COR-L47 (cell line): ENCODE measurements at places on chromosomes 11 and 22.

DNA sequence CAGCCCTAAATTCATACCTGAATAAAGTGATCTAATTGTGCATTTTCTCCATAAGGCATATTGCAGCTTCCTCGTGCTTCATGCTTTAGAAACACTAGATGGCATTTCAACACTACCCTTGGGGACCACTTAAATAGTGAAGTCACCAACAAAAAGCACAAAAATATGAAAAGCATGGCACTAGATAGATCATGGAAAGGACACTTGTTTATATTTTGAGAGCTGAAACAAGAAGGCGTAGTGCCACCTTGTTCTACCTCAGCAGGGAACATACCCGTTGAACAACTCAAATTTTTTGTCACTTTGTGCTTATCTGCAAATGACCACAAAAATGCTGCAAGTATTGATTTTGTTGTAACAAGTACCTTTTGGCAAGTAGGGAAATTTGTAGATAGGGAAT lies 8.6 kb downstream of the TBCEL start:
- DNase-seq = peak; percentile 6

DNA sequence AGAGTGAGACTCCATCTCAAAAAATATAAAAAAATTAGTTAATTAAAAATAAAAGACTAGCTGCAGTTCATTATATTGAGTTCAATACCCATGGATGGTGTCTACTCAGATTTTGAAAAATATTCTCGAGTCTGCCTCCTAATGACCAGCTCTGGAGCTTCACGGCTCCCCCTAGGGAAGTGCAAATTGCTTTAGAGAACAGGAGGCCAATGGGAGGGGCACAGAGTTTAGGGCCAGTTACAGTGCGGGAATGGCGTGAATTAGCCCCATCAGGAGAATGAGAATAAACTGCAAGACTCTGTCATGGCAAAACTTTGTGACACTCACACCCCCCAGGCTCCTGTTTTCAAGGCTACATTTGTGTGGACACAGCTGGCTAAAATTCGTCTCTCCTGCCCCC lies 4.6 kb downstream of the FGF4 start:
- no peak for DNase-seq

DNA sequence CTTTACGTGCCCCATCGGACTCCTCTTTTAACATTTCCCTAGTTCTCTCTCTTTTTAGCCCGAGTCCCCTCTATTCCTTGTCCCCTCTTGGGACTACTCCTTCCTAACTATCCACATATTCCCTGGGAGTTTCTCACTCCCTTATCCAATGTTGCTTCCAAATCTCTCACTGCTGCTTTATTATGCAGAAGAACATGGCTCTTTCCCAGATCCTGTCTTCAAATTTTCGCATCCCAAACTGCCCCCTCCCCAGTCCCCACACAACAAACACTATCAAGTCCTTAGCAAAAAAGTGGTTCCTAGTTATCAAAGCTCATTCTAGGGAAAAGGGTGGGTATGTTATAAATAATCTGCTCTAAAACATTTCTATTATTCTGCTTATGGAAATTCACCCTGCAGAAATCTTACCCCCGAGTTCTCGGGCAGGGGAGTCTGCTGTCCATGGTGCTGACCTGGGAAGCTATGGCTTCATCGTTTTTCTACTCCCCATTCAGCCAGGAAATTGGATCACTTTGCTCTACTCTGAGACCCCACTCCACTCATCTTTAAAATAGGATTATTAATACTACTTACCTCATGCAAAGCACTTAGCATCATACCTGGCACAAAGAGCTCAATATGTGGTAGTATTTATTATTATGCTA lies 393.5 kb downstream of the BUD13 start:
- no peak for DNase-seq

DNA sequence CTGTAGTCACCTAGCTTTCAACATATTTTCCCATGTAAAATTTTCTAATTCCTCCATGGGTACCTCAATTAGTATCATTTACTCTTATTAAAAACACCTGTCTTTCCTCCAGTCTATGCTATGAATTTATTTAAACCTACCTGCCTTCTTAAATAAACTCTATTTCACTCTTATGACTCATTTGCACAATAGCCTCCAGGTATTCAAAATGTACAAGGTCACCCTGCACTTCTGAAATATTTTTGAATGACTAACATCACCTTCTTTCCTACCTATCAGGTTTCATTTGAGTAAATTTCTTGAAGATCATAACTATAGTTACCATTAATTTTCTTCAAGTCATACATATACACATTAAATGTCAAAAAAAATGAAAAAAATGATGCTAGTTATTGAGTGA lies 939.7 kb downstream of the DLG2 start:
- no peak for DNase-seq

DNA sequence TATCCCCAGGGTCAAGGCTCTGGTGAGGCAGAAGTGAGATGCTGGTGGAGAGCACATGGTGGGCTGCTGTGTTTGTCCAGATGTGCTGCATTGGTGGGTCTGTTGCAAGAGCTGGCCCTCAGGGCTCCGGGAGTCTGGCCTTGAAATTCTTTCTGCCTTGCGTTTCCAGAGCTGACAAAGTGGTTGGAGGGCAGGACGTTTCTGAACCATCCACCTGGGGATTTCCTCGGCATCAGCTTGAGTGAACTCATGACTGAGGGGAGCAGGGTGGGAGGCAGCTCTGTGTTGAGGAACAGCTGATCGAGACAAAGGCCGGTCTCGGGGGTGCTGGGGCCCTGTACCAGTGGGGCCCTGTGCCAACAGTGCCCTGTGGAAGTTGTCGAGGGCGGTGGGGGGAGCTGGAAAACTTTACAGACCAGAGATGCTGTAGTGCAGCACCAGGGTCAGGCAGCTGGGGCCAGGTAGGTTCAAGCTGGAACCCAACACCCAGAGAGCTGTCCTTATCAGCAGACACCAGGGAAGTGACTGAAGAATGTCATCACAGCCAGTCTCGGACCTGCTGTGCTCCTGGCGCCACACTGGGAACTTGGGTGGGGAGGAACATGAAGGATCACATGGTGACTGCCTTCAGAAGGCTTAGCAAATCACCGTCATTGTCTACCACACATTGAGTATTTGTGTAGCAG lies 4.9 kb downstream of the TSKU start:
- no peak for DNase-seq

DNA sequence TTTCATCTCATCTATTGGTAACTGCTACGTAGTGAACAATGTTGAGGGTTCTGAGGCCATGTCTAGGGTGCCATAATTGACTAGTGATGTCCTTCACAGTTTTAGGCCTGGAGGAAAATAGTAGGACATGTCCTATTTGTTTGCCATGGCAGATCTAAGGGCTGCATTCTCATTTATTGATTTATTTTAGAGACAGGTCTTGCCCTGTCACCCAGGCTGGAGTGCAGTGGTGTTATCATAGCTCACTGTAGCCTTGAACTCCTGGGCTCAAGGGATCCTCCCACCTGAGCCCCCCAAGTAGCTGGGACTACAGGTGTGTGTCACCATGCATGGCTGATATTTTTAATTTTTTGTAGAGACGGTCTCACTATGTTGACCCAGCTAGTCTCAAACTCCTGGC lies 5.2 kb downstream of the CEP164 start:
- DNase-seq = no peak

GRCh38 chr22:23520863-23521440 lies 59.1 kb downstream of the IGLL1 start:
- DNase-seq = peak; percentile 53

DNA sequence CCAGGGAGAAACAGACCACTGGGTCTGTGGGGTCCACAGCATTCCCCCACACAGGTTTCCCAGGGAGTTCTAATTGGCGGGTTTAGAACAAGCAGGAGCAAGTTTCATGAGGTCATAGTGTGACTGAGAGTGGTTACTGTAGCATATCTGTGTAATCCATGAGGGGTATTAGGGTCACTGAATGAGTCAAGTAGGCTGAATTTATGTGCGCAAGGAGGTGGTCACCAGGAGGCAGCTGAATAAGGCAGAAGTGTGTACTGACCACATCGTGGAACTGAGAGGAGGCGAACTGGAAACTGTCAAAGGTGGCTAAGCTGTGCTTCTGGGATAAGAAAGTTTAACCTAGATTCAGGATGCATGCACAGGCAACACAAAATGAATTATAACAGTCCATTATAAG lies 876.0 kb downstream of the METTL15 start:
- no peak for DNase-seq

- peak; percentile 39 for DNase-seq
Measured at GRCh38 chr11:77819921-77820564, 479 bp downstream of the RSF1 start.

GRCh38 chr22:36606114-36606513 lies 77.1 kb upstream of the EIF3D start:
- DNase-seq = no peak

- DNase-seq = no peak
Measured at GRCh38 chr22:32021716-32022115, 21.3 kb upstream of the SLC5A1 start.

DNA sequence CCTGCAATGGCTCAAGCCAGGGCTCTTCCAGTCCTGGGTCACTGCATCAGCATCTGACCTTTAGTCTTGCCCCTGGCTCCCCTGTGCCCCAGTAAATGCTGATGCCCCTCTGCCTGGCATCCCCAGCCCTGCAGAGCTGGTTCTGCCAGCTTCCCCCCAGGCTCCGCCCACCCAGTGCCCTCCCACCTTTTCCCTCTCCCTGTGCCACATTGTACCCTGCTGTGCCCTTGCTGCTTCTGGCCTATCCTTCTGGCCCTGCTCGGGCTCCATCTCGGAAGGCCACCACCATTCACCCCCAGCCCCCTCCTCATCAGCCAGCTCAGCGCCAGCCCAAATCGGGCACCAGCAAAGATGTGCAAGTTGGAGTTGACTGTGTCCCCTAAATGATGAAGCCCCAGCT lies 7.4 kb downstream of the CAPN5 start:
- no peak for DNase-seq

DNA sequence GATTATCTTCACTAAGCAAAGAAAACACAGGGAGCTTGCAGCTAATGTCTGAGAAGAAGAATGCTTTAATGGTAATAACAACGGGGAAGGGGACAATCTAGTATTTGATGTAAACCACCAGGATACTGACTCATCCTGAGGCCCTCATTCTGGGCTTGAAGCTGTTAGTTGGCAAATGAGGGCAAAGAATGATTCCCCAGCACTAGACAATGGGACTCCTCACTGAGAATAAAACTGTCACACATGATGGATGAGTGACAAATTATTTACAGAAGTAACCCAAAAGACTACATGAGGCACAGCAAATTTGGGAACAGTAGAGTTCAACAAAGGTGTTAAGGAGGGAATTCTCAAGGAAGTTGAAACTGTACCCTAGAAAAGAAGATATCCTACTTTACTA lies 76.3 kb downstream of the FAM168A start:
- peak; percentile 33 for DNase-seq

DNA sequence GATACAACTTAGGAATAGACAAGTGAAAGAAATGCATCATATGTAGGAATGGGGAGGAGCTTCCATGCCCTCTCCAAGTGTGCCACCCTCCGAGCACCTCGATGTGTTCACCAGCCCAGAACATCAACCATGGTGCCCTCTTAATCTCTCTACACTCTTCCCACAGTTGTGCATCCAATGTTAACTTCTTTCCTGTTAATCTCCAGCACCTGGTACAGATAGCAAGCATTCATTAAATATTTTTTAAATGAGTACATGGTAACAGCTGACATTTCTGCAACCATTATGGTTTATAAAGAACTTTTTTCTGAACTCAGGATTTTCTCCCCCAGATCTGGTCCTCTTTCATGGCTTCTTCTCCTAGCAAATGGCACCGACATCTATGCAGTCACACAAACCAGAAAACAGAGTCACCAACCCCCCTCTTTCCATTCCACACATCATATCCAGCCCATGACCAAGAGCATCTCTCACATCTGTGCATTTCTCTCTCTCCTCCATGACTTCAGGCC lies 118.1 kb upstream of the CLPB start:
- DNase-seq = no peak

DNA sequence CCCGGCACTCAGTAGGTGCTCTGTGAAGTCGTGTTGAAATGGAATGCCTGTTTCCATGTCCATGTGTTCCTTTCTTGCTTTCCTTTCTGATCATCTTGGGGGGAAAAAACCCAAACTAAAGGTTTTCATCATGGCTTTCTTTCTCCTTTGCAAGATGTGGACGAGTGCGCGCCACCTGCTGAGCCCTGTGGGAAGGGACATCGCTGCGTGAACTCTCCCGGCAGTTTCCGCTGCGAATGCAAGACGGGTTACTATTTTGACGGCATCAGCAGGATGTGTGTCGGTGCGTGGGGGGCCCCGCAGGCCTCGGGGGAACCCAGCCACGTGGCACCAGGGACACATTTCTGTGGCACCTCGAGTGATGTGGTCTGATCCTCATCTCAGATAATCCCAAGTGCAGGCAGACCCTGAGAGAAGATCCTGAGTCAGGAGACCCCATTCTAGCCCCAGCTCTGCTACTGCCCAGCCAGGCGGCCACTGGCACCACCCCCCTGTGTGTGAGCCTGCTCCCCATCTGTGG lies 39.4 kb downstream of the FBLN1 start:
- DNase-seq = no peak

DNA sequence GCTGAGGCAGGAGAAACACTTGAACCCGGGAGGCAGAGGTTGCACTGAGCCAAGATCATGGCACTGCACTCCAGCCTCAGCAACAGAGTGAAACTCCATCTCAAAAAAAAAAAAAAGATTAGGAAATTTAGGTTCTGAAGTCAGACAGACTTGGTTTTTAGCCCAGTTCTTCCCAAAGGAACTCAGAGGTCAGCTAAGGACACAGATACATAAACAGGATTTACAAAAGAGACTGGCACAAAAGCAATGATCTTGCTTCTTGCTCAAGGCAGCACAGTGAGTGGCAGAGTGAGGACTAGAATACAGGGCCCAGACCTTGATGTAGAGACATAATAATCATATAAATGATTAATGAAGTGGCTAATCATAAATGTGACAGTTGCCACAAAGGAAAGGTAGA lies 25.4 kb upstream of the RRAS2 start:
- no peak for DNase-seq

DNA sequence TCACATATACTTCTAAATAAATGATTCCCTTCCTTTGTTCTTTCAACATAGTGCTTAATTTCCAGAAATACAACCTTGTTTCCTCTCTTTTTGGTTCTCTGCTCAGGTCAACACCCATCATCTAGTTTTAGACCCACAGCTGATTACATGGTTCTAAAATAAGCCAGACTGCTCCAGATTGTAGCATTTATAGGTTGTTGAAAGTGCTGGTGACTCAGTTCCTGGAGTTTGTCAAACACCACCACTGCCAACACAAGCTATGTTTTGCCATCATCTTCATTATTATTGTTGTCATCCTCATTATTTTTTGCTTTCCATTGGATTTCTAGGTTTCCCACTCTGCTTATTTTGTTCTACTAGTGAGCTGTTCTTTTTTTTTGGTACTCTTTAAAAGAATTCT lies 22.3 kb upstream of the MMP20 start:
- no peak for DNase-seq

GRCh38 chr22:28120691-28121592 lies 201.9 kb upstream of the PITPNB start:
- no peak for DNase-seq

GRCh38 chr11:126411971-126412381 lies 56.5 kb downstream of the ST3GAL4 start:
- DNase-seq = no peak

- DNase-seq = no peak
Measured at GRCh38 chr22:28883657-28883916, 215 bp downstream of the ZNRF3 start.
